Adrenal gland (tissue), 19 donors: ENCODE measurements at places on chromosomes 5 and 9. TPM values are rescaled to one million over a fixed set of nuclear protein-coding genes. Genes with fewer than 3 reads are reported as not detected.

DNA sequence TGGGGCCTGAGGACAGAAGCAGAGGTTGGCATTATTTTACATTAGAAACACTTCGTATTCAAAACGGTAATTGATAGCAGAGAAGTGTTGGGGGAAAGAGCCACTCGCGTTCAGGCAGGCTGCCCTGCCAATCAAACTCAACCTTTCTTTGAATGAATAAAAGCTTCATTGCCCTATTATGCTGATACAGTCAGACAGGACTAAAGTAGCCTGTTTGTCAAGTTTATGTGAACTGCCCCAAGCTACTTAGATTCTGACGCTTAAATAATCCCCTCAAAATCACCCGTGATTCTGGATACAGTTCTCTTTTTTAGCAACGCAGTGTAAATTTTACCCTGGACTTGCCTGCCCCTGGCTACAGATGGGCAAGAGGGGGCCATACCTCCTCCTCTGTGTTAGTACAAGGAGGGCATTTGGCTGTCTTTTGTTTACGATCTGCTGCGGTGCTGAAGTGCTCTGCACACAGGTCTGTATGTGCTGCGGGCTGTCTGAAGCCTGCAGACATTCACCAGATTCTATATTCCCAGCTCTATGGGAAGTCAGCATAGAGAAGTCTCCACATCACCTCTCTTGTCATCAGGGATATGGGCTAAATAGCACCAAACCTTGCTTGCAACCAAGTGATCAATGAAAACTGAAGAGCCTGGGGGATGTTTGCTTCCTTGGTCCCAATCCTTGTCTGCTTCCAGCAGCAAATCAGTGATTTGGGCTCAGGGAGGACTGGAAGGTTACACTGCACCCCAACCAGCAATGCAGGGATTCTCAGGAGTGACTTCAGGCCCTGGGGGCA, 218.4 kb downstream of the EBF1 start:
- H3K36me3 ChIP-seq, result no peaks in the 10 kb centered on the region
- no peak for DNase-seq
- no peak overlapping the region for H3K4me3 ChIP-seq
- no peak overlapping the region for H3K27ac ChIP-seq
- H3K27me3 ChIP-seq, result no peaks in the 10 kb centered on the region

DNA sequence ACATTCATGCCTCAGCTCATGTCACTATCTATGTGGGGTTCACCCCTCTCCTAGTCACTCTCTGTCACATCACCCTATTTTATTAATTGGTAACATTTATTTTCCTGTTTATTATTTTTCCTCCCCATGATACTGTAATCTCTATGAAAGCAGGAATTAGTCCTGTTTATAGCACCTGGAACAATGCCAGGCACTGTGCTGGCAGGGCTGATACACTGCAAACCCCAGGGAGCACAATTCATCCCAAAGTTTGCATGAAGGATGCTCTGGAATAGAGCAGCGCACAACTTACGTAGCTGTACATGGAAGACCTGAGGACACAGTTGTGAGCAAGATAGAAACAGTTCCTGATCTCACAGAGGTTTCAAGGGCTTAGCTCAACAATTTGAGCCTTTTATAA, 103.2 kb downstream of the NSG2 start:
- no peaks in the 10 kb centered on the region for H3K36me3 ChIP-seq
- H3K27ac ChIP-seq, result no peak overlapping the region
- H3K4me3 ChIP-seq, result no peak overlapping the region
- H3K4me1 ChIP-seq, result no peaks in the 10 kb centered on the region
- no peaks in the 10 kb centered on the region for H3K27me3 ChIP-seq

SPACA9 gene
- total RNA-seq, result 11.9 TPM

DNA sequence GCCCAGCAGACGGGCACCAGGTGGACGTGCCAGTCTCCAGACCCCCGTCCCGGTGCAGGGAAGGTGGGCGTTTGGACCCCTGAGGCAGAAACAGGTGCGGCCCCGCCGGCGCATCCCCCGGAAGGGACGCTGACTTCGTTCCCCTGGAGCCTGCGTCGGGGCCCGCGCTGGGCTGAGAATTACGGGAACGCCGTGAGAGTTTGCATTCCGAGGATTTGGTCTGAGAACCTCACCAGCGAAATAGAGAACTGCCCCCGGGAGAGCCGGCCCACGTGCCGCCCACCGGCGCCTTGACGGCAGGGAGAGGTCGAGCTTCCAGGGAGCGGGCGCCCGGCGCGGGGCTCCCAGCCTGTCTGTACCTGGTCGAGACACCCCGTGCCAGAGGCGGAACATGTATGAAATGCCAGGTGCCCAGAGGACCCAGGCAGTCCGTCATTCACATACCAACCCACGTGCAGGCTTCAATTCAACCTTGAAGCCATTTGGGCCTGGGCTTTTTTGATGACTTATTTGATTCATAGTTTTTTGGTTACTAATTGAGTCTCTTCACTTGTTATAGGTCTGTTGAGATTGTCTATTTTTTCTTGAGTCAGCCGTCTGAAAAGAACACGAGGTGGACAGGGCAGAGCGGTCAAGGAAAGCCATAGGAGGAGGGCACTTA, 877 bp upstream of the CAMSAP1 start:
- peaks cover 52% of the 10 kb centered on the region for H3K4me1 ChIP-seq
- no peak for DNase-seq
- H3K36me3 ChIP-seq, result no peaks in the 10 kb centered on the region
- no peaks in the 10 kb centered on the region for H3K27me3 ChIP-seq

- no peak overlapping the region for H3K27ac ChIP-seq
- no peak overlapping the region for H3K4me3 ChIP-seq
- H3K4me1 ChIP-seq, result no peaks in the 10 kb centered on the region
These were observed 85.2 kb upstream of the ADAMTS2 start for GRCh38 chr5:179430193-179431175.

- no peaks in the 10 kb centered on the region for H3K36me3 ChIP-seq
- H3K27ac ChIP-seq, result peak overlapping the region; percentile 92
- DNase-seq, result no peak
- H3K27me3 ChIP-seq, result no peaks in the 10 kb centered on the region
- H3K4me1 ChIP-seq, result peaks cover 52% of the 10 kb centered on the region
These were observed 545 bp downstream of the HMGCS1 start for GRCh38 chr5:43312699-43313034.

GRCh38 chr5:175385691-175386362, 58.2 kb downstream of the DRD1 start:
- no peak for DNase-seq
- no peak overlapping the region for H3K4me3 ChIP-seq
- no peaks in the 10 kb centered on the region for H3K4me1 ChIP-seq
- H3K27me3 ChIP-seq, result no peaks in the 10 kb centered on the region

DNA sequence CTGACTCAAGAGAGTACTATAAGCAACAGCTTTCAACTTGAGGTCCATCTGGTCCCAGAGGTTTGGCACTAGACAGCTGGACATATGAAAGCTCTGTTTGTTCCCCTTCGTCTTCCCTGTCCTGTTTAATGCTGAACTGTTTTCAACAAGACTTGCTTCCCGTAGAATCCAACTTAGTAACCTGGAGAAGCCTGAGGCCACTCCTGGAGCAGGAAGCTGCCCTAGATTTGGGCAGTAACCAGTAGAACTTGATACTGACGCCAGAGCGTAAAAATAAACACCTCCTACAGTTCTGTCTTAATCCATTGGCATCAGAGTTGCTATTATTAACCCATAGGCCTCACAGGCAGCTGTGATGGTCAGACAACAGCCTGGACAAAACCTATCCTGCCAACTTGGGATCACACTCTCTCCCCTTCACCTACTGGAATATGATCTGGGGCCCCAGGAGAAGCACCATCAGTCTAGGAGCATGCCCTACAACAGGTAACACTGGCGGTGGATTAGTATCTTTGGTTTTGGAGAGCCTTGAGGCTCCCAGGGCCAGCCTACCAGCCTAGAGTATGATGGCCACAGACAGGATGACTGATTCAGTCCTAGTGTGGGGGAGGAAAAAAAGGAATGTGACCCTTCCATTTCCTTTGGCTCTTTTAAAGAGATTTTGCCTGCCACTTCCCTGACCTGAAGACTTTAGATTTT, 29.2 kb downstream of the RUSC2 start:
- no peaks in the 10 kb centered on the region for H3K36me3 ChIP-seq
- H3K4me1 ChIP-seq, result peaks cover 26% of the 10 kb centered on the region
- H3K27ac ChIP-seq, result peak overlapping the region; percentile 83
- DNase-seq, result no peak

DNA sequence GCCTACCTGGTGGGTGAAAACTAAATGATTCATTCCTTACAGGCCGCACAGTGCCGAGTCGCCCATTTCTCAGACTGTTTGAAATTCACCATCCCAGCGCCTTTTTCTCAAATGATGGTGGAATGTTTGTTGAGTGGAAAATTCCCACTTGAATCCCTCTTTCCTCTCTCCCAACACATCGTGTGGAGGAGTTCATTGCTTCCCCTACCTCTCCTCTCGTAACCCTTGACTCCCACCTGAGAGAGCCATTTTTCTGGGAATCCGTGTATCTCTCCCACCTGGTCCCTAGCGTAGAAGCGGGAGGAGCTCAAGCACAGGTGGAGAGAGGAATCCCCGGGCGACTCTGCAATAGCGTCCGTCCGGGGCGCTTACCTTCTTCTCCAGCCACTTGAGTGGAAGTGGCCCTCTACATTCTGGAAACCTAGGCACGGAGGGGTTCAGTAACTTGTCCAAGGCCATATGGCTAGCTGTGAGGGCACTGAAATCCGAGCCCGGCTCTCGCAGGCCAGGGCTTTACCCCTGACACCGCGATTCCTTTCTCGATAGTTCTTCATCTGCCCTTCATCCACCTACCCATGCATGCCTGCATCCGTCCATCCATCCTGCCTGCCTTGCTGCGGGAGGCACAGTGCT, 683 bp downstream of the OSMR start:
- peaks cover 38% of the 10 kb centered on the region for H3K4me1 ChIP-seq
- H3K36me3 ChIP-seq, result no peaks in the 10 kb centered on the region
- no peaks in the 10 kb centered on the region for H3K27me3 ChIP-seq

DNA sequence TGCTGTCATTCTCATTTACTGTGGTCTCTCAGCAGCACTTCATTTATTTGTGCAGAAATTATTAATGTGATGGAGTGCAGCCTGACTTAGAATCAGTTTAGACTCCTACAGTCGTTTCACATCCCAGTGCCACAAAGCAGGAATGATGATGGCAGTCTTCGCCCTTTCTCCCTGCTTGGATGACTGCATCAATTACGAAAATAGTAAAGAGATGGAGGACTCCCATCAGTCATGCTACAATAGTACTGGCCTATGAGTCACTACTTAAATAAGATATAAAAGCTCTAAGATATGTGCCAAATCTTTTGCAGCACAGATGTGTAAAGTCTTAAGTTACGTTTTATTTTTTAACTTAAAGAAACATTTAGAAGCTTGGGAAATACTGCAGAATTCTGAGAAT, 263.9 kb downstream of the CHSY3 start:
- no peaks in the 10 kb centered on the region for H3K27me3 ChIP-seq
- no peaks in the 10 kb centered on the region for H3K36me3 ChIP-seq
- no peak overlapping the region for H3K27ac ChIP-seq
- H3K4me1 ChIP-seq, result no peaks in the 10 kb centered on the region
- no peak for DNase-seq

SPINK6 gene
- not detected for total RNA-seq

GRCh38 chr5:30069441-30070263, 1123.8 kb upstream of the CDH6 start:
- no peaks in the 10 kb centered on the region for H3K4me1 ChIP-seq
- DNase-seq, result no peak
- H3K4me3 ChIP-seq, result no peak overlapping the region
- no peaks in the 10 kb centered on the region for H3K36me3 ChIP-seq
- no peak overlapping the region for H3K27ac ChIP-seq
- no peaks in the 10 kb centered on the region for H3K27me3 ChIP-seq

- no peaks in the 10 kb centered on the region for H3K27me3 ChIP-seq
- H3K27ac ChIP-seq, result no peak overlapping the region
- no peaks in the 10 kb centered on the region for H3K36me3 ChIP-seq
- H3K4me3 ChIP-seq, result no peak overlapping the region
- H3K4me1 ChIP-seq, result no peaks in the 10 kb centered on the region
These were observed 758.5 kb upstream of the CTNND2 start for GRCh38 chr5:12662545-12663314.

HTR4 gene
- total RNA-seq, result 2.2 TPM

DNA sequence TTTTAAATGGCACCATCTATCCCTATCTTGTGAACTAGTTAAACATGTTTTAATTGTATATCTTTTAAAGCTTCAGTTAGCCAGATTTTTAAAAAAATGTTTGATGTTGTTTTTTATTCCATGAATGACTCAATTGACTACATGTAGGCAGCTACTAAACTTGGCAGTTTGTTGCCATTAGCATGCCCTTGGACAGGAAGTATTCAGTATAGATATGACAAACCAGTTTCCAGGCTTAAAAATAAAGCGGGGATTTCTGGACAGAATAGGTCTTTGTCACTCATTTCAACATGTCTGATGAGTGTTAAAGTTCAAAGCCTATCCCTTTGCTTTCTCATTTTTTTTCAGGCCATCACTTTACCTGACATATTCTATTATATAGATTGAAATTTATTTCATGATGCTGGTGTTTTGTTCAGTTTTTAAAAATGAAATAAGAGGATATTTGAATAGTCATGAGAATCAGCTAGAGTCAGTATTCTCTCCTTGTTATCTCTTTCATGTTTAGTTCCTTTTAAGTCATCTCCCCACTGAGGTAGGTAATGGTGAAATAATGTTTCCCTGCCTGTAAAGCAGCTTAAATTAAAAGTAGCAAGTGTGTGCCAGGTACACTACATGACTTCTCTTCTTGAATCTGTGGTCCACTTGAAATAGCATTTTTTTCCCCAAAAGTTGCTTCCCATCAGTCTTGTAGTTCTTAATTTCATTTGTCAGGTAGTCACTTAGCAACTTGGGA, 11.9 kb downstream of the TNFAIP8 start:
- H3K4me3 ChIP-seq, result no peak overlapping the region
- no peaks in the 10 kb centered on the region for H3K36me3 ChIP-seq
- no peak overlapping the region for H3K27ac ChIP-seq
- H3K4me1 ChIP-seq, result peaks cover 31% of the 10 kb centered on the region
- DNase-seq, result no peak

IL13 gene
- not detected for total RNA-seq

ORM2 gene
- 0.60 TPM for total RNA-seq

- no peak overlapping the region for H3K27ac ChIP-seq
- H3K4me3 ChIP-seq, result no peak overlapping the region
- no peaks in the 10 kb centered on the region for H3K4me1 ChIP-seq
These were observed 373.1 kb upstream of the SMC2 start for GRCh38 chr9:103721056-103721455.

HINT2 gene
- total RNA-seq, result 72.6 TPM

GRCh38 chr5:115843444-115844130, 1.9 kb downstream of the AP3S1 start:
- H3K27me3 ChIP-seq, result no peaks in the 10 kb centered on the region
- no peak overlapping the region for H3K27ac ChIP-seq
- no peaks in the 10 kb centered on the region for H3K36me3 ChIP-seq
- no peak overlapping the region for H3K4me3 ChIP-seq

TYRP1 gene
- total RNA-seq, result not detected

PLAC8L1 gene
- not detected for total RNA-seq

DNA sequence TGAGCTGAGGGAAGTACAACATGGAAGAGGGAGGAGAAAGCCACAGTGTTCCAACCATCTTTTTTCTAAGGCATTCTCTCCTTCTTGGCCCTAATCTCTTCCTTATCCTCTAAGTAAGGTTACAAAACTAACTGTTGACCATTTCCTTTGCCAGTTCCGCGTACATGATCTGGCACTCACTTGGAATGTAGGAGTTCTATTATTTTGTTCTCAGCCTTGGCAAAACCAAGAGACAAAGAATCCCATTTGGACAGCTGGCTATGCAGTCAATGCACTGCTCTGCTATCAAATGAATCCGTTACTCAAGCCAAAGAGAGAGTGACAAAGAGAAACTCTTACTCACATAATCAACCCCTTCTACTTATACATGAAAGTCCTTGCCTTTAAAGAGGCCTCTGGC, 410.3 kb downstream of the DTWD2 start:
- no peaks in the 10 kb centered on the region for H3K36me3 ChIP-seq
- no peak for DNase-seq
- H3K27me3 ChIP-seq, result no peaks in the 10 kb centered on the region
- no peak overlapping the region for H3K4me3 ChIP-seq
- H3K27ac ChIP-seq, result no peak overlapping the region
- H3K4me1 ChIP-seq, result no peaks in the 10 kb centered on the region

SPINK7 gene
- total RNA-seq, result not detected
